Right atrium auricular region (tissue), 2 donors: ENCODE measurements at places on chromosomes 12 and 14. TPM values are rescaled to one million over a fixed set of nuclear protein-coding genes. Genes with fewer than 3 reads are reported as not detected.

SSPN gene
- total RNA-seq: 52.4 TPM

TPPP2 gene
- not detected for total RNA-seq

GPR162 gene
- 0.44 TPM for total RNA-seq

- no peak overlapping the region for H3K4me3 ChIP-seq
- no peaks in the 10 kb centered on the region for H3K27me3 ChIP-seq
- no peaks in the 10 kb centered on the region for H3K36me3 ChIP-seq
- H3K4me1 ChIP-seq: no peaks in the 10 kb centered on the region
These were observed 105.3 kb upstream of the FOXG1 start for GRCh38 chr14:28661171-28661772.

DNA sequence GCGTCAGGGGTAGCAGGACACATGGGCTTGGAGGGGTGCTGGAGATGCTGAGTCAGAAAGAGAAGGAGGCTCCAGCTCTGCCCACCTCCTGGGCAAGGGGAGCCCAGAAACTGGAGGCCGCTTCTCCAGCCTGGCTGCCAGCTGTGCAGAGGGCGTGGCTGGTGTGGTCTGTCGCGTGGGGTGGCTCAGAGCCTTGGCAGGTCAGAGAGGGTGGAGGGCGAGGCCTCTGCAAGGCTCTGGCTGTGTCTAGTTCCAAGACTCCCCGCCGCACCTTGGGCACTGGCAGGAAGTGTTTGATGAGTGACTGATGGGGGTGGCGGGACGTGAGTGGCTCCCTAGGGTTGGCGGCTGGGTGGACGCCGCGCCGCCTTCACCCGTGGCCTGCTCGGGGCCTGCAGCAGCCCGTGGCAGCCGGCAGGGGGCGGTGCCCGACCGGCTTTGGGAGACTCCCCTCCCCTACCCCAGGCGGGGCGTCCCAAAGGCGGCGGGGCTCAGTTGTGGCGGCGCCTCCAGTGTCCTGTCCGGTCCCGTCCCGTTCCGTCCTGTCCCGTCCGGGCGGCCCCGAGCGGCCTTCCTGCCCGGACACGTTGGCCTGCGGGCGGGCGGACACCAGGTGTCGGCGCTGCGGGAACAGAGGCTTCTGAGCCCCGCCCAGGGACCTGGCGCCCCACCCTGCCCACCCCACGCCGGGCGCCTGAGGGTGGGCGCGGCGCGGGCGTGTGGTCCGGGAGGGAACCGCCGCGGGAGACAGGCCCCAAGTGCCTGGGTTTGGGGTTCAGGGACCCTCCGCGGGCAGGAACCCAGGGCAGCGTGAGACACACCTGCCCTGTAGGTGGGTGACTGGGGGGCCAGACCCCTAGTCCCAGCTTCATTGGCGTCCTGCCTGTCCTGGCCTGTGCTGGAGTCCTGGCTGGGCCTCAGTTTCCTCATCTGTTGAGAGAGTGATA is 39.7 kb downstream of the KRT80 start:
- no peaks in the 10 kb centered on the region for H3K4me1 ChIP-seq
- peak overlapping the region; percentile 19 for H3K27ac ChIP-seq
- H3K4me3 ChIP-seq: peak overlapping the region; percentile 45
- peak; percentile 79 for DNase-seq
- H3K27me3 ChIP-seq: no peaks in the 10 kb centered on the region
